ENCODE measurements at places on chromosomes 6 and 20. TPM values are rescaled to one million over a fixed set of nuclear protein-coding genes. Genes with fewer than 3 reads are reported as not detected.

Gene SLC35B2
- 39.4 TPM for total RNA-seq

Gene PPP2R5D
- total RNA-seq, result 38.9 TPM

Gene NKX2-4
- total RNA-seq, result not detected

Gene IFNGR1
- total RNA-seq, result 31.9 TPM

Gene OPN5
- total RNA-seq, result not detected

Gene IER3
- total RNA-seq, result 346 TPM

Gene MAK
- total RNA-seq, result 0.50 TPM
